ENCODE measurements at places on chromosomes 2 and 18.

DNA sequence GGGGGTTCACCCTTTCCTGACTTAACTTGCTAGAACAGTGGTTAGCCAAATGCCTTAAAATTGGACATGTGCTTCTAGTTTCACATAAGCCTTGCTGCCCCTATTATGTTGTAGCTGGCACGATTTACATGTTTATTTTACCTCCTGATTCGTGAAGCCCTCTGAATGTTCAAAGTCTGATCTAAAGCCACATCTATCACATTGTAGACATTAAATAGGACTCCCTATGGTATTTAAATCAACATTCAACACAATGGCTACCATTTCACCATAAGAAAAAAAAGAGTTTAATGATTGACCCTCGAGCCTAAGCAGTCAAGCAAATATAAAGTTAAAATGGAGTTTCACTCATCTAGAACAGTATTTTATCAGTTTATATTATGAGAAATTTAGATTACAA lies 151.5 kb downstream of the GULP1 start:
- no peak for DNase-seq

DNA sequence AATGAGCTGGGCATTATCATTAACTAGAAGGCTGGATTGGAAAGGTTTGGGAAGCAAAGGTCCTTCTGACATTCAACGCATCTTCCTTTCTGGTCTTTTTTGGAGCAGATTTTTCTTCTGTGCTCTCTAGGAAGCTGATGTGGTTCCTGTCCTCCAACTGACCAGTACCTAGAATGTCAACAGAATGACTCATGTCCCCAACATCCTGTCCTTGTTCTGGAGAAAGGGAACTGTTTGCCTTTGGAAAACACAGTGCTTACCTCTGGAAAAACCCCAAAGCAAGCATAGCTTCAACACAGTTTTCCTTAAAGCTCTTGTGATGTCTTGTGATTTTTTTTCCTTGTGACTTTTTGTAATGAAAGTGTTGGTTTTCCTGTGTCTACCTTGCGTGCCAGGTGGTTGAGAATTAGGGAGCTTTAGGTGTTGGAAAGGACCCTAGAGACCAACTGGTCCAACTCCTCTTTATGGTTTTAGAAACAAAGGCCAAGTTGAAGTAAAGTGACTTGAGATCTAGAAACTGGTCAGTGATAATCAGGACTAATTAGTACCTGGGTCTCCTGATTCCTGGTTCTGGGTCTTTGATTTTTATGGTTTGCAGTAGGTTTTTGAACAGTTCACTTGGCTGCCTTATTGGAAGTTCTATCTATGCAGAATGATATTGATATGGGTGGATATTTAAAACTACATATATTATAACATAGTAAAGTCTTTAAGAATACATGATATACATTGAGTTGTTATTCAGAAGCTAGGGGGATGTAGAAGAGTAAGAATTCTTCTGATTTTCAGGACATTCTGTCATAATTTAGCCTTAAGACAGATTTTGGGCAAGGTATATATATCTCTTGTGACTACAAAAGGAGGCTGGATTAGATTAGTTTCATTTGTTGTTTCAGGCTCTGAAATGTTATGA lies 70.5 kb downstream of the FMNL2 start:
- no peak for DNase-seq

- peak; percentile 93 for DNase-seq
These were observed 8.1 kb downstream of the METTL21A start for GRCh38 chr2:207617011-207617671.

DNA sequence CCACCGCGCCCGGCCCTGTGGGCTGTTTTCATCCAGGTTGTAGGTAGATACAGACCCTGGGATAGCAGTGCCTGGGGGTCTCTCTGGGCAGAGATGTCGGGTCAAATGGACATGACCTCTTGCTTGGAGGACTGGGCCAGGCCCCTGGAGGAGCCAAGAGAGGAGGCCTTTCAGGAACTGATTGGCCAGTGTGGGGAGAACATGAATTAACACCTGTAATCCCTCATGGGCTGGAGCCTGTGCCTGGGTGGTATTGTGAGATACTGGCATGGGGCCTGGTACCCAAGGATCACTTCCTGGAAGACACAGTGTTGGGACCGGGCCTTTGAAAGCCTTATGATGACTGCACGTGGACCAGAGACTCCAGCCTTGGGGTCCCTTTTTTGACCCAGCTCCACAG lies 158.7 kb upstream of the SKOR2 start:
- no peak for DNase-seq

GRCh38 chr18:29172756-29173067 lies 995.8 kb upstream of the CDH2 start:
- DNase-seq = no peak

DNA sequence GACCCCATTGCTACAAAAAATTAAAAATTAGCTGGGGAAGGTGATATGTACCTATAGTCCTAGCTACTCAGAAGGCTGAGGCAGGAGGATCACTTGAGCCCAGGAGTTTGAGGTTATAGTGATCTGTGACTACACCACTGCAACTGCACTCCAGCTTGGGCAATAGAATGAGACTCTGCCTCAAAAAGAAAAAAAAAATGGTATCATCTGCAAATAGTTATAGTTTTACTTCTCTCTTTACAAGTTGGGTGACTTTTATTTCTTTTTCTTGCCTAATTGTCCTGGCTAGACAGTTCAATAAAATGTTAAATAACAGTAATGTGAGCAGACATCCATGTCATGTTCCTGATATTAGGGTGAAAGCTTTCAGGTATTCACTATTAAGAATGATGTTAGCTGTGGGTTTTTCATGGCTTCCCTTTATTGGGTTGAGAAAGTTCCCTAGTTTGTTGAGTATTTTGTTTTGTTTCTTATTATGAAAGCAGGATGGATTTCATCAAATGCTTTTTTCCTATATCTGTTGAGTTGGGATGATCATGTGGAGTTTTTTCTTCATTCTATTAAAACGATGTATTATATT lies 24.9 kb upstream of the ACOXL start:
- no peak for DNase-seq

DNA sequence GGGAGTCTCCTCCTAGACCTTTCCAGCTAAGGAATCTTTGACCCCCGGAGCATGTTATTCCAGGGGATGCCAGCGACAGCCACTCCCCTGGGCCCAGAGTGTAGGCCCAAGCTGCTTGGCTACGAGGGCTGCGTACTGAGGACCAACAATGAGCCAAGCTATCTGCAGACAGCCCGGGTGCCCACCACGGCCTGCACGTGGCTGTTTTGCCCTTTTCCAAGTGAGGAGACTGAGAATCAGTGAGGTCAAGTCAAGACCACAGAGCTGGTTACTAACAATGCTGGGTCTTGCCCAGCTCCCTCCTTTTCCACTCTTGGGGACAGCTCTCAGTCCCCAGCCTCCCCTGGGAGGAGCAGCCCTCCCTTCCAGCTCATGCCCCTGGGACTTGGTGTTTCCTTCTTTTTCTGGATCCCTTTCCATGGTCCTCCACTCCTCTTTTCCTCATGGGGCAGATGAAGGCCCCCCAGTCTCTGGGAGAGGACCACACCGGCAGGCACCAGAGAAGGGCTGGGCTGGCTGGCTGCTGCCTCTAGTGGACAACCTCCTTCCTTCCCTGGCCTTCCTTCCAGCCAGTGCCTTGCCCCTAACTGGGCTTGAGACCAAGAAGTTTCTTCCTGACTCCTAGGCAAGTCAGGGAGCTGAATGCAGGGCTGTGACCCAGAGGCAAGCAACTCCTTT lies 550 bp upstream of the MALL start:
- DNase-seq = no peak

DNA sequence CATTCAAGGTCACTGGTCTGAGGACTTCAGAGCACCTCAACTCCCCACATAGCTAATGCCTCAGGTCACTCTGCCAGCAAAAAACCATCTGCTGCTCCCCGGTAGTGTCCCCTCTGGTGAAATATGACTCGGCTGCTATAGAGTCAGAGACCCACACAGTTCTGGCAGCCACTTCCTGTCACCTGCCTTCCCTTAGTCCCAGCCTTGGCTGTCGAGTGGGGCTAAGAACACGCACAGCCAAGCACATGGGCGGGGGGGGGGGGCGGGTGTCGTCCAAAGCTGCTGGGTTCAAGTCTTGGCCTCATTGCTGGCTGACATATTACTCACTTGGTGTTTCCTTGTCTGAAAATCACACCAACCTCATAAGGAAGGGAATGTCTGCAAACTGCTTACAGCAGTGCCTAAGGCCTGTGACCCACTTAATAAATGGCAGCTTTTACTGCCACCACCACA lies 37.5 kb downstream of the POLR1A start:
- no peak for DNase-seq

Data from BJ (cell line).